T-helper 22 cell (primary cell): ENCODE measurements at places on chromosomes 2 and 18.

DNA sequence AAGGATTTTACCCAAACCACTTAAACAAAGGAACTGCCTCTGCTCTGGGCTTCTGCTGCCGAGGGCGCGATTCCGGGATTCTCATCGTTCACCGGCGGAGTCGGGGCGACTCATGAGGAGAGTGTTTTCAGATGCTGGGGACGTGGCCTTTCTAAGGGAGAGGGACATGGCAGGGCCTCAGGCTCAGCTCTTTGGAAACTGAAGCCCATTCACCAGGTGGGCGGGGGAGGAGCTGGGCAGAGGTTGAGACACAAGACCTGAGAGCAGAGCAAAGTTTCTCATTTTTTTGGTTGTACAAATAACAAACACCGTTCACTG is 29.8 kb downstream of the NFATC1 start:
- no peak for DNase-seq

GRCh38 chr2:32457814-32458213 is 101.0 kb downstream of the BIRC6 start:
- no peak for DNase-seq

DNA sequence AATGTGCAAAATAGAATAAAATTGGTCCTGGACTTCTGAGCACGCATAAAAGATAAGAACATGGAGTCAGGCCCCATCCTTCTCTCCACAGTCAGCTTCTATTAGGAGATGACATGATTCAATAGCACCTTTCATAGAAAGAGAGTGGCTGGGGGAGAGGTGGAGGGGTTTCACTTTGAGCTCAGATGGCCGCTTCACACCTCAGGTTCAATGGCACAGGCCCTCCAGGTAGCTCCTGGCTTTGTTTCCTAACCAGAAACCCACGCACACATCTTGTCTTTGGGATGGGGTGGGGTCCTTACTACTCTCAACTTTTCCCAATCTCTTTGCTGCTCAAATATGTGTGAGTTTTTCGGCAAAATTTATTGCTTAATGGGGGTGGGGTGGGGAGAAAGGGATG is 332.3 kb downstream of the CLIP4 start:
- no peak for DNase-seq

GRCh38 chr2:85605406-85606115 is 3.1 kb upstream of the TMEM150A start:
- DNase-seq, result no peak

- DNase-seq, result no peak
Observed at GRCh38 chr2:207975921-207976320, 49.4 kb downstream of the PLEKHM3 start.

DNA sequence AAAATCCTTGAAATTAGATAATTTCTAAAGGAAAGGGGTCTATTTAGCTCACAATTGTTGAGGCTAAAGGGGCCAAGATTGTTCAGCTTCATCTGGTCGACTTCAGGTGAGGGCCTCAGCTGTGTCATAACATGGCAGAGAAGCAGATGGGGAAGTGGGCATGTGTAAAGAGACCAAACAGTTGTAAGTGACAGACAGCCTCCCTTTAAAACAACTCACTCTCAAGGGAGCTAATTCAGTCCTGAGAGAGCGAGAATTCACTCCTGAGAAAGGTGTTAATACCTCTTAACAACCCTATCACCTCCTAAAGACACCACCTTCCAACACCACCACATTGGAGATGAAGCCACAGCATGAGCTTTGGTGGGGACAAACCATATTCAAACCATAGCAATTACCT is 62.4 kb downstream of the KCMF1 start:
- no peak for DNase-seq

GRCh38 chr2:188079196-188079595 is 212.5 kb upstream of the GULP1 start:
- no peak for DNase-seq

DNA sequence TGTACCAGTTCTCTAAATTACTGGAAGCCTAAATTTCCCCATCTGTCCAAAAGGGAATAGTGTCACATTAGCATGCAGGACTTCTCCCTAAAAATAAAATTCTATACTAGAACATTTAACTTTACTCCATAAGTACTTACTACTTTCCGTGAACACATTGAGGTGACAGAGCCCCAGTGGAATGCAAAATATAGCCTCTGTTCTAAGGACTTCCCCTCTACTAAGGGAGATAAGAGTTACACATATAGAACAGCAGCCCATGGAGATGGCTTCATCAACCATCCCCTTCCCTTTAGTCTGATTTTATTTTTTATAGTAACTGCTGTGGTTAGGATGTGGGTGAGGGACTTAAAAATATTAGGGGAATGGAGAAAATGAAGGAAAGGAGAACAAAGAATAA is 68.9 kb upstream of the STPG4 start:
- DNase-seq, result no peak

GRCh38 chr2:120631236-120631635 is 104.4 kb upstream of the GLI2 start:
- no peak for DNase-seq

DNA sequence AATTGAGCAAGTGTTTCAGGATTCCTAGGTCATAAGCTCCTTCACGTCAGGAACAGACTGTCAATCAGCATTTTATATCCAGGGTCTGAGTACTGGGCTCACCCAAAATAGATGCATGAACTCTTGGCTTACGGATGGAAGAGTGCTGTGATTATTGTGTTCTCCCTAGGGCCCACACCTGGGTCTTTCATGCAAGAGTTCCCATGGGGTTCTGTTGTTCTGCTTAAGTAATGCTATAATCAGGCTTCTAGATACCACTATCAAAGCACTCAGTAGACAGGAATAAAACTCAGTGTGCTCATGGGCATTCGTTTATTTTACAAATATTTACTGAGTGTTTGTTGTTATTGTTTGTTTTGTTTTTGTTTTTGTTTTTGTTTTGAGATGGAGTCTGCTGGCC is 46.4 kb upstream of the PMAIP1 start:
- no peak for DNase-seq

GRCh38 chr2:112463256-112463655 is 18.7 kb upstream of the TTL start:
- no peak for DNase-seq
